Peyer's patch (tissue), 4 donors: ENCODE measurements at places on chromosomes 4 and X. TPM values are rescaled to one million over a fixed set of nuclear protein-coding genes. Genes with fewer than 3 reads are reported as not detected.
A peak's percentile ranks its signal among the peaks of the same experiment; 100 is the strongest.

DNA sequence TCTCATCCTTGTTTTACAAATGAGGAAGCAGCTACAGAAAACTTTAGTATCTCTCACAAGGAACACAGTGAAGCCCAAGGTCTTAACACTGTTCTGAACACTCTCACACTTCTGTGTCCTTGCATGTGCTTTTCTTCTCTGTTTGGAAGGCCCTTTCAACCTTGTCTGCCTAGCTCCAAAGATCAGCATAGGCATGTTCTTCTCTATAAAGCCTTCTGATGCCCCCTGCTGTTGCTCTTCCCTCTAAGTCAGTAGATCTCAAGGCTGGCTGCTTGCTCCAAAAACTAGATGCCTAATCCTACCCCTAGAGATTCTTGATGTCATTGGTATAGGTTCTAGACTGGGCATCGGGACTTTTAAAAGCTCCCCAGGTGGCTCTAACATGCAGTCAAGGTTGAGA lies 5.9 kb downstream of the APOO start:
- peak; percentile 54 for DNase-seq

DNA sequence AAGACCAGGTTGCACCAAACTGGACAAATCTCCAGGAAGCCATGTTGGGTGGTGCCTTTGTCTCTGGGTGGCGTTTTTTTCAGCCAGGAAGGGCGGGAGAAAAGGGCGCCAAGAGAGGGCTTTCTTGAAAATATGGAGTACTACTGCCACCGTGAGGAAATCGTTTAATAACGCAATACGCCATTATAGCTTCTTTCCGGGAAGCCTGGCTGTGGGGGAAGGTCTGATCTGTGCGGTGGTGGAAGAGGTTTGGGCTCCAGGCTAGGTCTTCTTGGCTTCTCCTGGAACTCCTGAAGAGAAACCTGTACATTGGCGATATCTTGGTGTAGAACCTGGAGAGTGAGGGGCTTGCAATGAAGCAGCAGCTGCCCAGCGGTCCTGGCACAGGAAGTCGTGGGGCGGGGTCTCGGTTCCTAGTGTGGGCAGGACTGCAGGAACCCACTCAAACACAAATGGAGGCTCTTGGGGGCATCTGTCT lies 202.7 kb downstream of the OR13H1 start:
- DNase-seq = peak; percentile 93

- no peak for DNase-seq
Measured at GRCh38 chrX:108664701-108665100, 71.7 kb downstream of the IRS4 start.

- DNase-seq = no peak
Measured at GRCh38 chr4:26344901-26345564, 24.2 kb downstream of the RBPJ start.

- no peak for DNase-seq
Measured at GRCh38 chr4:581753-582361, 5.8 kb upstream of the TMEM271 start.

Gene MAGEA1
- not detected for total RNA-seq

Gene STAP1
- total RNA-seq = 1.5 TPM

Gene MAGEA8
- total RNA-seq = not detected

Gene TRIM60
- not detected for total RNA-seq

Gene FAM50A
- total RNA-seq = 35.6 TPM

Gene PFKFB1
- total RNA-seq = not detected

Gene PCDH18
- 6.3 TPM for total RNA-seq
